PC-9 (cell line): ENCODE measurements at places on chromosomes 6 and 20. TPM values are rescaled to one million over a fixed set of nuclear protein-coding genes. Genes with fewer than 3 reads are reported as not detected.

The RSPH3 gene
- 10.9 and 16.6 TPM in 2 replicates for total RNA-seq

The LTB gene
- total RNA-seq = 0.63 TPM in 1 of 2 replicates, not detected in the other

The SOBP gene
- total RNA-seq = 0.22 TPM in 1 of 2 replicates, not detected in the other

The KCNK16 gene
- total RNA-seq = not detected in 2 replicates

DNA sequence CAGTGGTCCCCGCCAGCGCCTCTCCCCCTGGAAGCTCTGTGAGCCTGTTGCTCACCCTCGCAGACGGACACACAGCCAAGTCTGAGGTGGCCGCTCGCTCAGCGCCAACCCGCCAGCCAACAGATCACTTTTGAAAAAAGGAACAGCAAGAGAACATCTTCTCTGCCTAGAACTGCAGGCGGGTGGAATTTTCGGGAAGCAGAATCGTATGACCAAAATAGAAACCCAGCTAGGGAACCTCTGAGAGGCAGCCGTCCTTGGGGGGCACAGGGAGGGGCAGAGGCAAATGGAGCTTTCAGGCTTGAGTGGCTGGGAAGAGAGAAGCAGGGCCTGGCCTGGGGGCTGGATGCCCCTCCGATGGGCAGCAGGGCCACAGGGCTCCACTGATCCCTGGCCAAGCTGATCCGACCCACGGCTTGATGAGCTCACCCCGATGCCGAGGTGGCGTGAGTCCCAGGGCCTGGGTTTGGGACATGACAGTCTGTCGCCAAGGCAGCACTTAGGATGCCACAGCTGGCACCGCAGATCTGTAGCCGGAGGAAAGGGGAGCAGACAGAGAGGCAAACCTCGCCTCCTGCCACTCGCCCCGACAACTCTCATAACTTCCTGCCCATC, 9.8 kb downstream of the NFATC2 start:
- H3K27me3 ChIP-seq = no peaks in the 10 kb centered on the region
- H3K36me3 ChIP-seq = no peaks in the 10 kb centered on the region
- peak overlapping the region; percentile 28; the same call in 1 of the 2 replicates for H3K4me3 ChIP-seq
- peaks cover 42% of the 10 kb centered on the region for H3K4me1 ChIP-seq

DNA sequence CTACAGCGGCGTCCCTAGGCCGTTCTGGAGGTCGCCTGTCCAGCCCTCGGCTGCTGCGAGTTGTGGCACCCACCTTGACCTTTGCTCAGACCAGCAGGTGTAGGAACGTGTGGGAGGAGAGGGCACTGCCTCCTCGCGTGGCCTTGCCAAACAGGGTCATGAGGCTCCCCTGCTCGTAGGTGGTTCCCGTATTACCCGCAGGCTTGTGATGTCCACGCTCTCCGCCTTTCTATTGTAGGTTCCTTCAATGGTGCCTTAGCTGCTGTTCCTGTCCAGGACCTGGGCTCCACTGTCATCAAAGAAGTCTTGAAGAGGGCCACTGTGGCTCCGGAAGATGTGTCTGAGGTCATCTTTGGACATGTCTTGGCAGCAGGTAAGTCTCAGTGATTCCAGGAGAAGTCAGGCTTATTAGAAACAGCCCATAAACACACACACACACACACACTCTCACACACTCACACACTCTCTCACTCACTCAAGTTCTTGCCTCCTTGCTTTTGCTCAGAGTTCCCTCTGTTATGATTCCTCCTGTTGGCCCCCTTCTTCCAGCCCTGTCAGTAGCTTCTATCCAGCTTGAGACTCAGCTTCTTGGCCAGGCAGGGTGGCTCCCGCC, 942 bp downstream of the ACAT2 start:
- peaks cover 14% of the 10 kb centered on the region for H3K4me1 ChIP-seq
- no peak overlapping the region for H3K27ac ChIP-seq
- DNase-seq = no peak
- H3K4me3 ChIP-seq = peak overlapping the region; percentile 98
- H3K36me3 ChIP-seq = peaks cover 6% of the 10 kb centered on the region
- H3K27me3 ChIP-seq = no peaks in the 10 kb centered on the region

DNA sequence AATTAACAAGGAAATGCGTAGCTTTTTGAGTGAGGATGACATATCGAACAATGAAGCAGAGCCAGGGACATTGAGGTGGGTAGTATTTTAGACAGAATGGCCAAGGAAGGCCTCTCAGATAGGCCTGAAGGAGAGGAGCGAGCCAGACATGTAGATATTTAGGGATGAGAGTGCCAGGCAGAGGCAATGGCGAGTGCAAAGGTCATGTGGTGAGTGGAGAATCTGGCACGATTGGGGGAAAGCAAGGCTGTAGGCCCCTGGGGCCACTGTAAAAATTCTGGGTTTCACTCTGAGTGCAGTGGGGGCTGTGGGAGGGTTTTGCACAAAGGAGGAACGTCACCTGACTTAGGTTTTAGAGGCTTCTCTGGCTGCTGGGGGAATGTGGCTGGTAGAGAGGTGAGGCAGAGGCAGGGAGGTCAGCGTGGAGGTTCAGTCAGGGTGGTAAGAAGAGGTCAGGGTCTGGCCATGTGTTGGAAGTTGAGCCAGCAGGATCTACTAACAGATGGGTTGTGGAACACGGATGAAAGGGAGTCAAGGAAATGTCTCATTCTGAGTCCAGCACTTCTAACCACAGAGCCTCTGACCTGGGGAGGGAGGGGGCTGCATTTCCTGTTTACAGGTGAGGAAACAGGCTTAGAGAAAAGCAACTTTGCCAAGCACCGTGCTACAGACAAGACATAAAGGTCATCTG, 11.3 kb downstream of the SIRPA start:
- no peaks in the 10 kb centered on the region for H3K27me3 ChIP-seq
- H3K27ac ChIP-seq = no peak overlapping the region
- DNase-seq = no peak

DNA sequence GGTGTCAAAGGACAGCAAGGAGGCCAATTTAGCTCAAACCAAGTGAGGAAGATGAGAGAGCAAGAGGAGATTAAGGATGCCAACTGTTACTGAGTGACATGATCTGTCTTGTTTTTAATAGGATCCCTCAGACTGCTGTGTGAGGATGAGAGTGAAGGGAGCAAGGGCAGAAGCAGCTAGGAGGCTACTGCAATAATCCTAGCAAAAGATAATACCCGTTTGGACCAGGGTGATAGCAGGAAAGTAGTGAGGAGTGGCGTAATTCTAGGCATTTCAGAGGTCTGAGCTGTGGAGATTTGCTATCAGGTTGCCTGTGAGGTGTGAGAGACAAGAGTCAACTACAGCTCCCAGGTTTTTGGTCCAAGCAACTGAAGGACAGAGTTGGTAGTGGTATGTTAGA, 14.7 kb downstream of the UBE2V1 start:
- DNase-seq = no peak
- peaks cover 40% of the 10 kb centered on the region for H3K36me3 ChIP-seq
- H3K4me3 ChIP-seq = no peak overlapping the region

GRCh38 chr6:144347448-144347759, 62.3 kb downstream of the UTRN start:
- no peak for DNase-seq
- H3K4me3 ChIP-seq = no peak overlapping the region
- no peaks in the 10 kb centered on the region for H3K36me3 ChIP-seq
- no peaks in the 10 kb centered on the region for H3K27me3 ChIP-seq

GRCh38 chr20:30491016-30491415, 766.4 kb upstream of the DEFB115 start:
- H3K36me3 ChIP-seq = no peaks in the 10 kb centered on the region
- no peaks in the 10 kb centered on the region for H3K4me1 ChIP-seq
- H3K4me3 ChIP-seq = no peak overlapping the region

DNA sequence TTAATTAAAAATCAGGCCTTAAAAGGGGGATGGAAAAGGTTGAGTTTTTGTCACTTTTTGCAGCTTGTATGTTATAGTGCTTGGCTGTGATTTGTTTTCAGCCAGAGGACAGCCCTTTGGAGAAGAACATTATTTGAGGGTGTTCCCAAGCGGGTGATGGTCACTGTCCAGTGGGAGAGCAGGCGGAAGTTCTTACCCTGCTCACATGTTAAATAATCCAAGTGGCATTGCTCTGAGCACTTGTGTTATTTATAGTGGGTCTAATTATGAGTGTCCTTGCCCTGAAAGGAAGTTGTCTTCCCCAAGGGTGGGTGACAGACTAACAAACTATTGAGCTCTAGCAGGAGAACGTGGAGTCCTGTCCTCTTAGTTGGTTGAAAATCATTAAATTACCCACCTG, 49.5 kb downstream of the DOK5 start:
- DNase-seq = no peak
- H3K27me3 ChIP-seq = peaks cover 44% of the 10 kb centered on the region

DNA sequence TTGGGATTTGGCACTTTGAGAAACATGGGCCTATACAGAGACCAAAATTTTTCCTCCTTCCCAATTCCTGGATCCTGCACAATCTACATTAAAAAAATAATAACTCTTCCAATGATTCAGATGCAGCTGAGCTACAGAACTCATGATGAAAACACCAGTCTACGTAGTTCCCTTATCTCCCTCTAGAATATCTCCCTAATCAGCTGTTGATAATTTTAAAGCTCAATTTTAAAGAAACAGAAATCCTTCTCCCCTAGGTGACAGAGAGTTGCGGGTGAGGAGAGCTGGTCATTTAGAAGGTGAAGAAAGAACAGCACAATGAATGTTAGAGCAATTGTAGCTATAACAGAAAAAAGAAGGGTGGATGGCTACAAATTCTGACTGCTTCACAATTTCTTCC, 175.6 kb upstream of the KCNK16 start:
- no peaks in the 10 kb centered on the region for H3K36me3 ChIP-seq
- peaks cover 38% of the 10 kb centered on the region for H3K27me3 ChIP-seq
- DNase-seq = no peak
- H3K4me3 ChIP-seq = no peak overlapping the region
- H3K27ac ChIP-seq = no peak overlapping the region

DNA sequence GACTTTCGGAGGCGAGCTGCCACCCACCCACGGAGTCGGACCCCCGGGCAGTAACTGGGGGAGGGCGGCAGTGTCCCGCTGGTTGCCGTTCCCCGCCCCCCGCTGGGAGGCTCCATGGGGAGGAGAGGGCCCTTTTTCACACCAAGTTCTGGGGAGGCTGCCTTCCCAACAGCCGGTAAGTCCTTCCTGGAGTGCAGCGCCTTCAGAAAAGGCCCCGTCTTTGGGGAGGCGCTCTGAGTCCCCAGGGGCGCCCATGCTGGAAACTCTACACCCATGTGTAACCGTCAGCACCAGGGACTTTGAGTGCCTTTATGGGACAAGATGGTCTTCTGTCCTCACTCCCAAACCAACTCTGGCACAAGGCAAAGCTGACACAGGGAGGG, 430 bp upstream of the SOX18 start:
- H3K27me3 ChIP-seq = peaks cover 29% of the 10 kb centered on the region
- no peaks in the 10 kb centered on the region for H3K36me3 ChIP-seq
- H3K4me1 ChIP-seq = peaks cover 10% of the 10 kb centered on the region
- no peak overlapping the region for H3K4me3 ChIP-seq
